SK-N-SH (cell line): ENCODE measurements at places on chromosomes 11 and 22. TPM values are rescaled to one million over a fixed set of nuclear protein-coding genes. Genes with fewer than 3 reads are reported as not detected.

The CCDC116 gene
- polyA plus RNA-seq = 0.28 and 0.31 TPM in 2 replicates

The KDM4E gene
- 0.02 TPM in 1 of 2 replicates, not detected in the other for polyA plus RNA-seq

The OR8K1 gene
- polyA plus RNA-seq = not detected in 2 replicates

The ELFN2 gene
- 2.4 and 2.8 TPM in 2 replicates for polyA plus RNA-seq

The SLC7A4 gene
- polyA plus RNA-seq = 0.02 TPM in 1 of 2 replicates, not detected in the other

The CRYBB3 gene
- 0.10 and 0.35 TPM in 2 replicates for polyA plus RNA-seq

The SYVN1 gene
- polyA plus RNA-seq = 14.9 and 31.9 TPM in 2 replicates

The BDNF gene
- 21.3 and 24.4 TPM in 2 replicates for polyA plus RNA-seq

- H3K4me1 ChIP-seq = peaks cover 12% of the 10 kb centered on the region
- H3K4me3 ChIP-seq = no peak overlapping the region
These were observed 59.2 kb downstream of the MED15 start for GRCh38 chr22:20566420-20567260.

- no peaks in the 10 kb centered on the region for H3K4me1 ChIP-seq
- H3K27ac ChIP-seq = no peak overlapping the region
- H3K27me3 ChIP-seq = no peaks in the 10 kb centered on the region
- H3K36me3 ChIP-seq = peaks cover 8% of the 10 kb centered on the region; the same call in 1 of the 2 replicates
- H3K4me3 ChIP-seq = no peak overlapping the region
These were observed 11.6 kb downstream of the TUBGCP6 start for GRCh38 chr22:50233223-50233622.

GRCh38 chr11:75574698-75575602 lies 12.9 kb downstream of the SERPINH1 start:
- H3K36me3 ChIP-seq = peaks cover 25% of the 10 kb centered on the region
- H3K4me3 ChIP-seq = no peak overlapping the region
- no peaks in the 10 kb centered on the region for H3K27me3 ChIP-seq
- DNase-seq = peak; percentile 46

GRCh38 chr11:76119032-76119431 lies 87.3 kb downstream of the WNT11 start:
- H3K4me3 ChIP-seq = no peak overlapping the region
- no peak for DNase-seq

DNA sequence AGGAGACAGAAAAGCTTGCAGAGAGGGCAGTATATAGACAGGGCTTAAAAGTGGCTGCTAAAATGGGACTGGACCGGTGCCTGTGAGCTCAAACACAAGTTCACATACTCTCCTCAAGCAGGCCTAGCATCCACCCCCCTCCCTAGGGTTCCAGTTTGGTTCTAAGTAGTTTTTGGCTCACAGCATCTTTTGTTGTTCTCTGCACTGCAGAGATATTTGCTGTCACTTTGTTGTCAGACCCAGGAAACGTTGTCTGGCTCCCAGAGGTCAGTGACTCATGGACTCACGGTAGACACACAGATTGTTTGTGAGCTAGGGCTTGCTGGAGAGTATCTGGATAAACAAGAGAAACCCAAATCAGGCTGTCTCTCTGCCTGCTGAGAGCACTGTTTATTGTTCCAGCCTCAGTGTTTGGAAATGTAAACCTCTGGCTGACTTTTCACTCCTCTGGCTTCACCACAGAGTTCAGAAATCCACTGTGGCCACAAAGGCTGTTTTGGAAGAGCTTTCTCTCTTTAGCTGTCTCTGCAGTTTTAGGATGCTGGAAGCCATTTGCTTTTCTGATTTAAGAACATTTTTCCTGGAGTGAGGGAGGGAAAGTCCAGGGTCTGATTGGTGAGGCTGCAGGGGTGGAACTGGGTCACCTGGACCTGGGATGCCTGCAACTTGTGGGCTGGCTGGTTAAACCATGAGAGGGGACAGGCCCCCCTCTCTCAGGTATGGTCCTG lies 303.7 kb upstream of the PLET1 start:
- H3K27me3 ChIP-seq = no peaks in the 10 kb centered on the region
- no peak overlapping the region for H3K4me3 ChIP-seq
- H3K27ac ChIP-seq = no peak overlapping the region
- H3K4me1 ChIP-seq = no peaks in the 10 kb centered on the region; the same call in 1 of the 2 replicates
- no peak for DNase-seq

DNA sequence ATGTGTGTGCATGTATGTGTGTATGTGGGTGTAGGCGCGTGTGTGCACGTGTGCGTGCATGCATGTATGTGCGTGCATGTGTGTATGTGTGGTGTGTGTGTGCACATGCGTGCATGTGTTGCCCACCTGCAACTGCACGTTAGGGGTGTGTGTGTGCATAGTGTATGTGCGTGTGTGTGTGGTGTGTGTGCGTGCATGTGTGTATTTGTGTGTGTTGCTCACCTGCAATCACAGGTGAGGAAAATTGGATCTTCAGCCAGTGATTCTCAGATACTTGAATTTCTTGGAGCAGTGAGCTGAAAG lies 54.3 kb downstream of the ST14 start:
- H3K27me3 ChIP-seq = peaks cover 20% of the 10 kb centered on the region
- no peak overlapping the region for H3K4me3 ChIP-seq

GRCh38 chr11:84890676-84891075 lies 736.5 kb downstream of the DLG2 start:
- H3K36me3 ChIP-seq = no peaks in the 10 kb centered on the region
- DNase-seq = no peak
- no peaks in the 10 kb centered on the region for H3K4me1 ChIP-seq
- H3K4me3 ChIP-seq = no peak overlapping the region
- H3K27me3 ChIP-seq = no peaks in the 10 kb centered on the region

DNA sequence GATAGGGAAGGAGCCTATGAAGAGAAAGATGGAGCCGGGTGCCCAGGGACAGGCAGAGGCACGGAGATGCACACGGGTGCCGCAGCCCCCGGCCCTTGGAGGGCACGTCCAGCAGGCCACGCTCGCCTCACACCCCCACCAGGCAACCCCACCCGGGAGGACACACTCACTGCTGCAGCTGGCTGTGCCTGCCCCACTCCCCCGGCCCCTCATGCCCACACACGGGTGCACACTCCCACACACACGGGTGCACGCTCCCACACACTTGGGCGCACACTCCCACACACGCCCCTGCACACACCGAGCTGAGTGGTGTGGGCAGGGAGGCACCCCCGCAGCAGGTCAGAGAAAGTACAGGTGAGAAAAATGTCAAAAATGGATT lies 1.1 kb downstream of the MOB2 start:
- H3K36me3 ChIP-seq = peaks cover 2% of the 10 kb centered on the region; the same call in 1 of the 2 replicates
- peaks cover 37% of the 10 kb centered on the region; the same call in 1 of the 2 replicates for H3K4me1 ChIP-seq
- no peak overlapping the region for H3K27ac ChIP-seq
- H3K4me3 ChIP-seq = no peak overlapping the region

DNA sequence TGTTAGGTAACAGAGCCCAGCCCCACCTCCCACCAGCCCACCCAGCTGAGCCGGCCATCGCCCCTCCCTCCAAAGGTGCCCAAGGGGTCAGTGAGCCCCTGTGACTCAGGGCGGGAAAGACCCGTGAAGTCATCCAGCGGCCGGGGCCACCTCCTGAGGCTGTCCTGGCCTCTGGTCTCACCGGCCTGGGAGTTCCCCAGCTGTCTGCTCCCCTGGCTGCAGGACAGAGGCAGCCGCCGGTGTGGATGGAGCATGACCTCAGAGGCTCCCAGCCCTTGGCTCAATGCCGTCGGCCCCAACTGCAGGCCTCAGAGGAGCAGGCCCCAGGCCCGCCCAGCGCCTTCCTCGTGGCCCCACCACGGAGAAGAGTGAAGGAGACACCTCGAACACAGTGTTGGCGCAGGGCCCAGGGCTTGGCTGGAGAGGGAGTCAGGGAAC lies 28.7 kb downstream of the RPL3 start:
- no peak for DNase-seq
- peaks cover 7% of the 10 kb centered on the region for H3K4me1 ChIP-seq
- H3K36me3 ChIP-seq = no peaks in the 10 kb centered on the region
- H3K27me3 ChIP-seq = no peaks in the 10 kb centered on the region

- H3K27me3 ChIP-seq = no peaks in the 10 kb centered on the region
- no peak for DNase-seq
- no peak overlapping the region for H3K4me3 ChIP-seq
- H3K4me1 ChIP-seq = no peaks in the 10 kb centered on the region; the same call in 1 of the 2 replicates
- no peak overlapping the region for H3K27ac ChIP-seq
- no peaks in the 10 kb centered on the region for H3K36me3 ChIP-seq
These were observed 174.3 kb upstream of the FAT3 start for GRCh38 chr11:92050305-92050704.

GRCh38 chr11:71525188-71525937 lies 1.7 kb upstream of the KRTAP5-7 start:
- no peaks in the 10 kb centered on the region for H3K27me3 ChIP-seq
- H3K27ac ChIP-seq = no peak overlapping the region
- H3K4me3 ChIP-seq = no peak overlapping the region
- no peaks in the 10 kb centered on the region for H3K4me1 ChIP-seq
- H3K36me3 ChIP-seq = no peaks in the 10 kb centered on the region
- DNase-seq = no peak
